ENCODE measurements at places on chromosomes 4 and X. TPM values are rescaled to one million over a fixed set of nuclear protein-coding genes. Genes with fewer than 3 reads are reported as not detected.

- no peak for DNase-seq
- H3K4me1 ChIP-seq = no peaks in the 10 kb centered on the region
- no peaks in the 10 kb centered on the region for H3K36me3 ChIP-seq
These were observed 21.2 kb upstream of the DHRSX start for GRCh38 chrX:2521927-2522386.

- H3K27ac ChIP-seq = no peak overlapping the region
- H3K4me1 ChIP-seq = no peaks in the 10 kb centered on the region
- H3K27me3 ChIP-seq = no peaks in the 10 kb centered on the region
- H3K4me3 ChIP-seq = no peak overlapping the region
- peaks cover 86% of the 10 kb centered on the region for H3K36me3 ChIP-seq
- DNase-seq = no peak
These were observed 54.9 kb downstream of the WDR19 start for GRCh38 chr4:39237179-39237578.

DNA sequence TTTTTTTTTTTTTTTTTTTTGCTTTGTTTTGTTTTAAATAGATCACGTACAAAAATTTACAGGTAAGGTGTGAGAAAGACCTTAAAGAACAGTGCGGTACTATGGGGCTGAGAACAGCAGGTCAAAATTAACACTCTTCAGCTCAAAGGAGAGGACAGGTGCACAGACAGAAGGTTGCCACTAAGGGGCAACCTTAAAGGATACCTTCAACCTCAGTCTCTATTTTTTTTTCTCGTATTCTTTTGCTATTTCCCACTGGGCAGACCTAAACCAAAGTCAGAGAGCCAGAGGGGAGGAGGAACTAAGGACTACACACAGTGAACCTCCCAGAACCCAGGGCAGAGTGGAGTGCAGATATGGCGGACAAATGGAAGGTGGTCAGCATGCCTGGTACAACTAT is 1984.3 kb upstream of the IGFBP7 start:
- H3K27ac ChIP-seq = no peak overlapping the region
- H3K27me3 ChIP-seq = no peaks in the 10 kb centered on the region
- no peaks in the 10 kb centered on the region for H3K4me1 ChIP-seq
- no peak for DNase-seq
- H3K4me3 ChIP-seq = no peak overlapping the region
- H3K36me3 ChIP-seq = no peaks in the 10 kb centered on the region

GRCh38 chr4:1512738-1513660 is 106.8 kb upstream of the NKX1-1 start:
- H3K36me3 ChIP-seq = no peaks in the 10 kb centered on the region
- H3K4me1 ChIP-seq = no peaks in the 10 kb centered on the region
- H3K4me3 ChIP-seq = peak overlapping the region; percentile 47

Gene LAS1L
- total RNA-seq = 35.0 TPM

- H3K4me3 ChIP-seq = no peak overlapping the region
- no peak overlapping the region for H3K27ac ChIP-seq
- no peaks in the 10 kb centered on the region for H3K36me3 ChIP-seq
- H3K27me3 ChIP-seq = no peaks in the 10 kb centered on the region
- peak; percentile 20 for DNase-seq
- no peaks in the 10 kb centered on the region for H3K4me1 ChIP-seq
These were observed 124.2 kb upstream of the EOLA2 start for GRCh38 chrX:150062292-150063137.

GRCh38 chr4:61911313-61911756 is 711.2 kb downstream of the ADGRL3 start:
- no peak overlapping the region for H3K4me3 ChIP-seq
- H3K27ac ChIP-seq = no peak overlapping the region
- no peaks in the 10 kb centered on the region for H3K36me3 ChIP-seq
- no peaks in the 10 kb centered on the region for H3K27me3 ChIP-seq

DNA sequence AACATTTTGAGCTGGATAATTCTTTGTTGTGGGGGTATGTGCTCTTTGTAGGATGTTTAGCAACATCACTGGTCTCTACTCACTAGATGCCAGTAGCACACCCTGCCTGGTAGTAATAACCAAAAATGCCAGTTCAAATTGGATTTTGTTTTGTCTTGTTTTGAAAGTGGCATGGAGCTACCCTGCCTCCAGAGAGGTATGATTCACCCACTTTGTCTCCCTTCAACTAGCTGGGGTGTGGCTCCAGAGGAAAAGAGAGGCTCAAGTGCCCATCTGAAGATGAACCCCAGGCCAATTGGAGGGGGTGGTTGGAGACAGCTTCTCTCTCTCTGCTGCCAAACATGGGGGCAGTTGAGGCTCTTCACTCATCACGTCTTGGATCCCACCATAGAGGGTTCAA is 34.5 kb downstream of the NIPAL1 start:
- H3K4me1 ChIP-seq = peaks cover 6% of the 10 kb centered on the region
- H3K4me3 ChIP-seq = no peak overlapping the region
- H3K27me3 ChIP-seq = no peaks in the 10 kb centered on the region

GRCh38 chrX:40488296-40488695 is 92.5 kb upstream of the ATP6AP2 start:
- H3K27me3 ChIP-seq = no peaks in the 10 kb centered on the region
- no peak overlapping the region for H3K4me3 ChIP-seq
- no peaks in the 10 kb centered on the region for H3K36me3 ChIP-seq
- H3K4me1 ChIP-seq = no peaks in the 10 kb centered on the region
- DNase-seq = no peak
- no peak overlapping the region for H3K27ac ChIP-seq

DNA sequence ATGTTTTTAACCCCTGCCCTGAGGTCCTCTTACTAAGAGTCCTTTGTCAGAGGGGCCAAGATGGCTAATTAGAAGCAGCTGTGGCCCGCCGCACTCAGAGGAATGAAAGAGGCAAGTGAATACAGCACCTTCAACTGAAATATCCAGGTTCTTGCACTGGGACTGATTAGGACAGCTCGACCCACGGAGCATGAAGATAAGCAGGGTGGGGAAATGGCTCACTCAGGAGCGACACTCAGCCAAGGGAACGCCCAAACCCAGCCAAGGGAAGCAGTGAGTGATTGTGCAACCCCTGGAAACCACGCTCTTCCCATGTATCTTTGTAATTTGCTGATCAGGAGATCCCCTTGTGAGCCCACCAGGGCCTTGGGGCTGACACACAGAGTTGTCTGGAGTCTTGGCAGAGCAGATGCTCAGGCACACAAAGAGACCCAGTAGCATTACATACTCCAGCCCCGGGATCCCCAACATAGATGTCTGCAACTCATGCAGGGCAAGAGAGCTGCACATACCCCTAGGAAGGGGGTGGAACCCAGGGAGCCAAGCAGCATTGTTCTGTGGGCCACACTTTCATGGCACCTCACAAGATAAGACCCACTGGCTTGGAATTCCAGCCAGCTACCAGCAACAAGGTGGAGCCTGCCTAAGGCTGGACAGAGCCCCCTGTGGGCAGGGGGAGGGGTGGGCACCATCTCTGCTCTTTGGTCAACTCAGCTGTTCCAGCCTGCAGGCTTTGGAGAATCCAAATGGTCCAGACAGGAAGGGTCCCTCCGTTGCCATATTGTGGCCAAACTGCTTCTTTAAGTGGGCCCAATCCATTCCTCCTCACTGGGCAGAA is 23.3 kb downstream of the F8A3 start:
- peak; percentile 4 for DNase-seq
- H3K4me3 ChIP-seq = no peak overlapping the region
- H3K27me3 ChIP-seq = no peaks in the 10 kb centered on the region
- H3K27ac ChIP-seq = no peak overlapping the region
- no peaks in the 10 kb centered on the region for H3K4me1 ChIP-seq

- H3K36me3 ChIP-seq = no peaks in the 10 kb centered on the region
- H3K27me3 ChIP-seq = no peaks in the 10 kb centered on the region
- no peak overlapping the region for H3K4me3 ChIP-seq
- no peaks in the 10 kb centered on the region for H3K4me1 ChIP-seq
These were observed 92.2 kb upstream of the H2AZ1 start for GRCh38 chr4:100042235-100042634.

Gene FAAH2
- total RNA-seq = not detected

- no peak for DNase-seq
- peak overlapping the region; percentile 97 for H3K27ac ChIP-seq
- H3K4me3 ChIP-seq = no peak overlapping the region
- H3K36me3 ChIP-seq = peaks cover 44% of the 10 kb centered on the region
These were observed 13.9 kb downstream of the WDR1 start for GRCh38 chr4:10102474-10103332.

- peak overlapping the region; percentile 7 for H3K4me3 ChIP-seq
- H3K27me3 ChIP-seq = peaks cover 9% of the 10 kb centered on the region
- no peaks in the 10 kb centered on the region for H3K36me3 ChIP-seq
- no peak for DNase-seq
- H3K27ac ChIP-seq = no peak overlapping the region
These were observed 284.6 kb upstream of the GATB start for GRCh38 chr4:152045449-152045806.

Gene F11
- total RNA-seq = 2.0 TPM

Gene GRID2
- total RNA-seq = not detected

Gene RBM47
- 22.8 TPM for total RNA-seq

Gene TRIM60
- not detected for total RNA-seq

Gene FOXR2
- not detected for total RNA-seq

DNA sequence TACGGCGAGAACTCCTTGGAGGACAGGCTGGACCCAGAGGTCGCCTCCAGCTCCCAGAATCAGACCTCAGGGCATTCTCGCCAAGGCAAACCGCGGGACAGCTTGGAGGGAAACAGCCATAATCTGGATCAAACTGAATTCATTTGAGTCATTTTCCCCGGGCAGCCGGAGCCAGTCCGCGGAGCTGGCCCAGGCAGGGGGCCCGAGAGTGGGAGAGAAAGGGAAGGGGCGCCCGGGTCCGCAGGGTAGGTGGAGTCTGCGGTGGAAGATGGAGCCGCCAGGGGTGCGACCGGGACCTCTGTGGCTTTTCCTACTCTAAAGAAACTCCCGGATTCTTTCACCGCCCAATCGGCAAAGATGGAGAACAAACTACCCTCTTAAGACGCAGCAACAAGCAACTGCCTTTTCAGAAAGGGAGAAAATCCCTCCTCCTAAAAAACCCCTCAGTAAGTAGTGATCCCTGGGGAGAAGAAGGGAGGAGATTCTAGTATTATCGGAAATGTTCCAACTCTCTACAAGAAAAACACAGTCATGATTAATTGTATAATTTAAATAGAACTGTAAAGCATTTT is 5.2 kb downstream of the NKX3-2 start:
- H3K4me3 ChIP-seq = no peak overlapping the region
- no peak for DNase-seq
- no peaks in the 10 kb centered on the region for H3K36me3 ChIP-seq
- peaks cover 2% of the 10 kb centered on the region for H3K27me3 ChIP-seq
- H3K27ac ChIP-seq = no peak overlapping the region

Gene CSAG1
- total RNA-seq = not detected

- no peak for DNase-seq
- peaks cover 9% of the 10 kb centered on the region for H3K27me3 ChIP-seq
- H3K4me3 ChIP-seq = no peak overlapping the region
These were observed 132.4 kb downstream of the ENOX2 start for GRCh38 chrX:130770615-130771014.

Gene PRSS48
- total RNA-seq = not detected

- H3K27me3 ChIP-seq = no peaks in the 10 kb centered on the region
- H3K4me3 ChIP-seq = no peak overlapping the region
- DNase-seq = no peak
- H3K4me1 ChIP-seq = no peaks in the 10 kb centered on the region
These were observed 172.5 kb downstream of the SH2D1A start for GRCh38 chrX:124518885-124519284.
